ENCODE measurements at places on chromosomes 3 and 15.

DNA sequence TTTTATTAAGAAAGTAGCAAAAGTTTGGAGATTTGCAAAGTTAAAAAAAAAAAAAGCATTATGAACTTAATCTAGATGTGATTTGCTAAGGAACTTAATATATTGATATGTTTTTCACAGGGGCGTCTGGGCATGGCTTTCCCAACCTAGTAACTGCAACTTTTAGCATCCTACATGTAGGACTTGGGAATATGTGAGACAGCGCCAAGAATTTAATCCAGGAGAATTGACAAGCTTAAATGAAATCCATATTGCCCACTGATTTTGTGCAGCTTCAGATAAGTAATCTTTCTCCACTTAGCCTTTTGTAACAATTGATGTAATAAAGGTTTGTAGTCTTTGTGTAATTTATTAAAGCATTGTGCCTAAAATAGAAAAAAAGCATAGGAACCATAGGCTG lies 982 bp upstream of the GABPB1 start:
- no peak for DNase-seq

DNA sequence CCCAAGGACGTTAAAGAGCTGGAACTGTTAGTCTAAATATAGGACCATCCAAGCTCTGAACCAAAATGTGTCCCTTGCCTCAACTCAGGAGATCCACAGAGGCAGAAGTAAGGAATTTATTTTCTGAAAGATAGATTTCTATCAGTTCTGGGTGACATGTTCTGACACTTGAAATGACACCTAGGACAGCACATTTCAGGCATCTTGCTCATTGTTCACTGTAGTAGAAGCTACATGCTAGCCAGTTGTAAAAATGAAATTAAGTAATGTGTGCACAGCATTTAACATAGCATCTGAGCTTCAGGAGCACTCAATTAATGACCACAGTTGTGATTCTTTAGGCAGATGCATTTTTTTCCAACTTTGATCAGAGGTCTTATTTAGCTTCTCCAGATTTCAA lies 567 bp downstream of the CCR2 start:
- no peak for DNase-seq

- no peak for DNase-seq
Observed at GRCh38 chr15:79365765-79366164, 54.9 kb downstream of the TMED3 start.

DNA sequence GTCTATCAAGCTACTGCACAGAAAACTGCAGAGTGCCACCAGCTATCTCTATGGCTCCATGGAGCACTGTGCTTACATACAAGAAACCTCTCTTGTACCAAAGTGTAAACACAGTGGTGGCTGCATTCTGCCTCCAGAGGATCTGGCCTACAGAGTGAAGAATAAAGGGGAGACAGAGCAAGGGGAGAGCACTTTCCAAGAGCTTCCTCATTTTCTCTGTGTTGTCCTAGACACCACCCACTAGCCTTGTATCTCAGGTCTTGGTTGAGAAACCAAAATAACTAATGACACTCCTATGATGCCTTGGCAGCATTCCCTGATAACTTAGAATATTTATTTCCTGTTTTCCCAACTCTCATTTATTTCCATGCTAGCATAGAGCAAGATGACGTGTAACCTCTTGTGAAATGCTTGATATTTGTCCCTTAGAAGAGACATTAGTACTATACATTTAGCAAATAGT lies 56.9 kb upstream of the PHLDB2 start:
- no peak for DNase-seq

DNA sequence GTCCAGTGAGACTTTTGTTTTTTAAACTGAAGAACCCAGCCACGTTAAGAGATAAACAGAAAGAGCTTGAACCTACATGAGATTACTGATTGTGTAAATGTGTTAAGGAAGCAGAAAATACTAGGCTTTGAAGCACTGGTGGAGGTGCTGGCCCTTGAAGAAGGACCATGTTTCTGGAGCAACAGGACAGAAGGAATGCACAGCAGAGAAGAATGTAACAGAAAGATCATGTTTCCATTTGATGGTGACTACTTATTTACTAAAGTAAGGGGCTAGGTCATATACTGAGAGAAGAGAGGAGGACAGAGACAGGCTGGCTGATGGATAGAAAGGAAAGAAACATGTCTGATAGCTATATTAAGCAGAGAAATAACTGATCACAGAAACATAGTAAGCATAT lies 88.8 kb downstream of the CLASP2 start:
- no peak for DNase-seq

GRCh38 chr15:41756198-41756597 lies 18.1 kb upstream of the MAPKBP1 start:
- DNase-seq, result no peak

DNA sequence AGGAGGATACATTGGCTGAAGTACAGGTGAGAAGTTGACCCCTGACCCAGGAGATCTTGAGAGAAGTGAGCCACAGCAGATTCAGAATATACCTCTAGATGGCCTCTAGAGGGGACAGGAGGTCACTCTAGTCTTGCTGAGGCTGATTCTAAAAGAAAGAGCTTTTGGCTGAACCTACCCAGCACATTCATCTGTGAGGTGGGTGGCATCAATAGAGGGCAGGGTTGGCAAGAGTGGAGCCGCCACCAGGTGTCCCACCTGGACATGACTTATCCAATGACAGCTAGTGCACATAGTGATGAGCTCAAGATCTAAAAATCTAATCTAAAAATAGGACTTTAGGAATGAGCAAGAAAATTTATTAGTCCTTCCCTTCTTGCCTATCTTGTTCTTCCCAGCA lies 51.6 kb downstream of the CYP19A1 start:
- no peak for DNase-seq

- DNase-seq, result no peak
Observed at GRCh38 chr15:100778831-100779288, 100.8 kb upstream of the ALDH1A3 start.

- no peak for DNase-seq
Observed at GRCh38 chr15:62558640-62559380, 393.7 kb upstream of the C2CD4B start.

DNA sequence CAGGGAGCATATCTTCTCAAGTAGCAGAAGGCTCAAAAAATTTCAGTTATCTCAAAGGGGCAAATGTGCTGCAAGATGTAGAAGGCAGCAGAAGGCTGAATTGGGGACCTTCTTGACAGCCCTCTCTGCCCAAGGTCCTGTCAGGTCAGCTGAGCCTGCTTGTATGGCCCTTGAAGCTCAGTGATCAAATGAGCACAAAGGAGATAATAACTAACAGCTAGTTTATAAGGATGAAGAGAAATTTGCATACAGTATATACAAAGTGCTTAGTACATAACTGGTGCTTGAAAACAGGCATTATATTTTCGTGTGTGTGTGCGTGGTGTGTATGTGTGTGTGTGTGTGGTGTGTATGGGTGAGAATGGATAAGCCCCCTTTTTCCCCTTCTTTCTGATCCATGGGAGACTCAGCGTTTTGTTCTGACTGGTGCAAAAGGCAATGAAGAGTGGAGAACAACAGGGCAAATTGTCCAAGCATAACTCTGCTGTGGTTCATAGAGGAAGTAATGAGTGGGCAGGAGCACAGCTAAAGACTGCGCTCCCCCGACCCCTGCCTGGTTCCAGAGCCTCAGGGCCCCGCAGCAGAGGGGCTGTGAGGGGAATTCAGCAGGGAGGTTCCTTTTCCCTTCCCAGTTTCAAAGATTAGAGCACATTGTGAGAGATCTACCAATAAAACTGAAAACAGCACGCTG lies 356.8 kb upstream of the NR2F2 start:
- DNase-seq, result no peak

- no peak for DNase-seq
Observed at GRCh38 chr3:55827786-55828185, 340.7 kb upstream of the WNT5A start.

- DNase-seq, result no peak
Observed at GRCh38 chr3:127013181-127013580, 30.3 kb downstream of the PLXNA1 start.

- no peak for DNase-seq
Observed at GRCh38 chr15:24962880-24963279, 8.1 kb downstream of the SNRPN start.

GRCh38 chr3:179147514-179147872 lies 664 bp upstream of the PIK3CA start:
- no peak for DNase-seq

DNA sequence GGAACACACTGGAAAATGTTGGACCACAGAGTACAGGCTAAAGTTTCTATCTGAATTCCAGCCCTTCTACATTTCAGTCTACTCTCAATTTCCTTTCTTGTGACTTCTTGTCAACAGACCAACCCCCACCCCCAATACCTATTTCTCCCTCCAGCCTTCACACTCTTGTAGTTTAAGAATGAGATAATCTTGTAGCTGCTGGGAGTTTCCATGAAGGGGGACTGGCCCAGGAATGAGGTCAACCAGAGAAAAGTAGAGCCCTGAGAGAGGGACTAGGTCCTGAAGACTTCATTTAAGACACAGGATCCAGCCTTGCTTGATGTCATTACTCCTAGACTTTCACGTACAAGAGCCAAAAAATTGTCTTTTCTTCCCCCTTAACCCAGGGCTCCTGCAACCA lies 29.5 kb upstream of the FAM107A start:
- DNase-seq, result no peak

- DNase-seq, result no peak
Observed at GRCh38 chr3:123952844-123953520, 8.0 kb downstream of the CCDC14 start.

DNA sequence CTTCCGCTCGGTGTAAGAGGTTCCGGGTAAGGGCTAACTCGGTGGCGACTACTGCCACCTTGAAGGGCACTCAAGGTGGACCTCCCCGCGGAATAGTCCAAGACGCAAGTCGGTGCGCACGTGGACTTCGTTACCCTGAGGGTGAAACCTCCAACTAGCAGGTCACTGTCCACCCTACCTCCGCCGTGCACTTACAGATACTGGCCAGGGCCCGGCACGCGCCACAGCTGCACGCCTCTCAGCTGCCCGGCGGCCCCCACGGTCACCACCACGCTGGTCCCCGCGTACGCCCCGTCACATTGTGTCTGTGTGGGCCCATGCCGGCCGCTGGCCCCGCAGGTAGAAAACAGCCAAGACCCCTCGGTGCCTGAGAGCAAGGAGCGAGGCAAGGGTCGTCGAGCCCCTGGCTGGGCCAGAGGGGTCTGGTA lies 1.1 kb downstream of the LTK start:
- DNase-seq, result no peak

DNA sequence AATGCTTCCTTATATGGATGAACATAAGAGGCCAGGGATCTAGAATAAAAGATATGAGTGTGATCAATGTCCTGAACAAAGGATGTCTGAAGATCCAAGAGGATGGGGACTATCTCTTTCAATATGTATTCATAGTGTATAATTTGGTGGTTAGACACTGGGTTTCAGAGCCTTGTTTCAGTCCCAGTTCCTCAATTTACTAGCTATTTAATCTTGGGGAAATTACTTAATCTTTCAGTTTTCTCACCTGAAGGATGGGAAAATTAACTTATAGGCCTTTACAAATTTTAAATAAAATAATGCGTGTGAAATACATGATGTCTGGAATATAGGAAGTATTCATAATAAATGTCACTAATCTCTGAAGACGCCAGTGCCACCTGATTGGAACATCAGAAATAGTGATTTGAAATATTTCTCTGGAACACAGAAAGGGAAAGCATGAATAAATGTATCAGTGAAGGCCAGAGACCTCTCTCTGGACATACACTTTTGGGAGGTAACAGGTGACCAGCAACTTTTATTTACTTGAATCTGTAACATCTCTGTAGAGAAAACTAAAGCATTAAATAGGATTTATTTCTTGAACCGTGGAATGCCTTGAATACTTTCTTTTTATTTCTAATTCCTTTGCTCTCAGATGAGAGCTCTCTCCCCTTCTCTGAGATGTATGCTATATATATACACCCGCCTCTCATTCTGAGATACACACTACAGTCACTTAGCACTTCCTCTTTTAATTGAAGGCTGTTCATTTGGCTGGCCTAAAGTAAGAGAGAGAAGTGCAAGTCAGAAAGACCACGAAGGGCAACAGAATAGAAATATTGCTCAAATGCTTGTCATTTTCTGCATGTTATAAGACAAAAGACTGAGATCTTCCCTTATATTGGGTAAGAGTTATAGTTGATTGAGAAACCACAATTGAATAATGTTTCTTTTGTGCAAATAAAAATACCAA lies 407.1 kb downstream of the LSAMP start:
- no peak for DNase-seq

DNA sequence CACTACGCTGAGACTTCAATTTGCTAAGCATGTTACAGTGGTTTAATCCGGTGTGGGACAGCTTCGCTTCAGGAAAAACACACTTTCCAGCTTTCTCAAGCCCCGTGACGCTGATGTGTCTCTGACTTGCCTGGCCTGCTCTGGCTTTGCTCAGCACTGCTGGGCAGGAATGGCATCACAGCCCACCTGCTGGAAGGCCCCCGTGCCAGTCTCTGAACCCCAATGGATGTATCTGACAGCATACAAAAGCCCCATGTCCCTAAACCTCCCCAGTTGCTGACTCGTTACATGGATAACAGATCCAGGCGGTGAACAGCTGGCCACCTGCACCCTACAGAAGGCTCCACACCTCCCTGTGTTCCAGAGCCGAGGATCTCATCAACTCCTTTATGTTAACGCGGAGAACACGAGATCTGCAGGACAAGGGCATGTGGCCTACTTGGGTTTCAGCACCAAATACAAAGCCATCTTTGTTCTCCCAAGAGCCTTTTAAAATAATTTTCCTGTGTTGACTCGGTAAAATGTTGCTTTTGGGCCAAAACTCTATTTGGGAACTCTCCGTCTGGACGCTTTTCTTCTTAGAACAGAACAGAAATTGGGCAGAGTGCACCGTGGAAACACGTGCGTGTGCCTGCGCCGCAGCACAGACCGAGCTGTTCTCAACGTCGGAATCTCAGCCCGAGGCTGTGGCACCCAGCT lies 61.4 kb downstream of the ATP10A start:
- DNase-seq, result no peak

DNA sequence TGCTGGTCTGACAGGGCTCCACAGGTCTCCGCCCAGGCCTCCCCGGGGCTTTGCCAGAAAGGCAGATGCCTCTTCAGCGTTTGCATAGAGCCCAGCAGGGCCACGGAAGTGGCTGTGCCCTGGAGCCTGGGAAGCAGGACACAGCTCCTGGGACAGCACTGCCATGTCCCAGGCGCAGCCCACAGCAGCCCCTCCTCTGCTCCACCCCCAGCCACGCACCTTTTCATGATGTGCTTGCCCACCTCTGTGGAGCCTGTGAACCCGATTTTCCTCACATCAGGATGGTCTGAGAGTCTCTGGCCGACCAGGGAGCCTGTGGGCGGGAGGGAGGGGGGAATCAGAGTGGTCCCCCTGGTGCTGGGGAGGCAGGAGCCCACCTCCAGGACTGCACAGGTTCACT lies 33.9 kb upstream of the SLC41A3 start:
- no peak for DNase-seq

- DNase-seq, result no peak
Observed at GRCh38 chr3:123695731-123696640, 111.1 kb upstream of the HACD2 start.

DNA sequence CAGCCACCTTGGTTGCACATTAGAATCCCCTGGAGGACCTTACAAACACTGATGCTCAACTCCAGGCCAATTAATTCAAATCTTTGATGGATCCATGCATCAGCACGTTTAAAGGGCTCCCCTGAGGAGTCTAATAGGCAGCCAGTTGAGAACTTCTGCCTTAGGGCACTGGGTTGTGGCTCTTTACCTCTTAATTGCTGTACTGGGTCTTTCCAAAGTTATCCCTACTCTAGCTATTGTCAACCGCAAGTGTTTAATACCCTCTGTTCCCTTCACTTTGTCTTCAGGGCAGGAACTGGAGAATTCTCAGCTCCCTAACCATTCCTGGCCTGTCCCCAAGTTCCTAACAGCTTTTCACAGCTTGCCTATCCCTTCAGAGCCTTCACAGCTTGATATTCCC lies 15.0 kb upstream of the FAM174B start:
- DNase-seq, result no peak
